ENCODE measurements at places on chromosomes 12 and 14. TPM values are rescaled to one million over a fixed set of nuclear protein-coding genes. Genes with fewer than 3 reads are reported as not detected.

DNA sequence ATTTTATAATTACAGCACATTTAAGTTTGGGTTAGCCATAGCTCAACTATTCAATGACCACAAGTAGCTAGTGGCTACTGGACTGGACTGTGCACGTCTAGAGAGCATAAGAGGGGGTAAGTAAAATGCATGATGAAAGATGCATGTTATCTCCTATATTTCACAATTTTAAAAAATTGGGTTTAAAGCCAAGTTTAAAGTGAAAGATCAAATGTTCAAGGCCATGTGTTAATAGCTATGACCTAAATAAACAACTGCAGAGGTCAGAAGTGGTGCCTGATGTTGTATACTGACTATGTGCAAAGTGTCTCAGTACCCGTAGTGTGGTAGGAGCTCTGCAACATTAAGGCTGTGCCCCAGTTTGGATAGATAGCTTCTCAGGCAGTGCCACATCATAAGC is 48.2 kb downstream of the BMP4 start:
- DNase-seq, result no peak

- no peak for DNase-seq
These were observed 133.8 kb downstream of the SLC2A13 start for GRCh38 chr12:39972119-39972518.

GRCh38 chr12:90622431-90622830 is 332.5 kb downstream of the CCER1 start:
- DNase-seq, result no peak

DNA sequence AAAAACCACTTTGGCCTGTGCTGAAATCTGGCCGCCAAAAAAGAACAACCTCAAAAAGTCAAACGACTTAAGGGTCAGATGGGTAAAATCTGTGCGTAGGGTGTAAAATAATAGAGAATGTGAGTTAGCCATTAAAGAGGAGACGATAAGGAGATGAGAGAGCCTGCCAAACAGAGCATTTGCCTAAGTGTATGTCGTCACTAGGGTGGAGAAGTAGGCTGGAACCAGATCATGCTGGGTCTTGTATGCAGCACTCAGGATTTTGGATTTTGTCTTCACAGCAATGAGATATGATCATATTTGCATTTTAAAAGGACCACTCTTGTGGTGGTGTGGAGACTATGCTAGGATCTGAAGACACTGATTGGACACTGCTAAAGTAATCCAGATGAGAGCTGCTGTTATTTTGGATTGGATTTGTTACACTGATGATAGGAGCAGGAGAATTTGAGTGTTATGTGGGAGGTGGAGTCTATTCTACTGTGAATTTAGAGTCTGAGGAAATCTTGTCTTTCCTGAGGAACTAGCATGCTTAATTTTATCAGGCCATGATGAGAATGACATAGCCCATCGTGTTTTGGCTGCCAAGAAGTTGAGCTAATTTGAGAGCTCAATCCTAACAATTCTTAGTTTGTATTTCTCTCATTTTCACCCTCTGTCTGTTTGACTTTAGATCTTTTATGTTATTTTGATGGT is 24.8 kb upstream of the DBX2 start:
- no peak for DNase-seq

GRCh38 chr12:1104088-1104800 is 113.2 kb downstream of the ERC1 start:
- no peak for DNase-seq

- DNase-seq, result no peak
These were observed 157.7 kb downstream of the TTC7B start for GRCh38 chr14:90658541-90658967.

DNA sequence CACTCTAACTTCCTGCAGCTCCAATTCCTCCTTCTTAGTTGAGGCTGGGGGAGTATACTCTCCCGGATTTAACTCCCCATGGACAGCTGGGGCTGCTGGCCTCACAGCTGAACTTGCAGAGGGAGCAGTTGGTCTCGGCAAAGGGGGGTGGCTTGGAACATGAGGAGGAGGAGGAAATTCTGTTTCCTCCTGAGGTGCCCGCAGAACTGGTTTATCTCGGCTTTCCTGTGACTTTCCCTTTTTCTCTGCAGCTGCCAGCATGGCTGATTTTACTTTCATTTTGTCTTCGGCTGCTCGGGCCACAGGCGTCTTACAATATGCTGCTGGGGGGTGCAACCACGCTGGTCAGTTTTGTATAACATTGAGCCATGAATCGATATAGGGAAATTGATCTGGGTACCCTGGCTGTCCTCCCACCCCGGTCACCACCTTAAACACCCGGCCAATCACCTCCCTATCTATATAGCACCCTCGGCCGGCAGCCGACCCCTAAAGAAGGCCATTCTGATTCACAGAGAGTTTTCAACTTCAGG is 1317.6 kb downstream of the TMEM121 start:
- DNase-seq, result peak; percentile 29

DNA sequence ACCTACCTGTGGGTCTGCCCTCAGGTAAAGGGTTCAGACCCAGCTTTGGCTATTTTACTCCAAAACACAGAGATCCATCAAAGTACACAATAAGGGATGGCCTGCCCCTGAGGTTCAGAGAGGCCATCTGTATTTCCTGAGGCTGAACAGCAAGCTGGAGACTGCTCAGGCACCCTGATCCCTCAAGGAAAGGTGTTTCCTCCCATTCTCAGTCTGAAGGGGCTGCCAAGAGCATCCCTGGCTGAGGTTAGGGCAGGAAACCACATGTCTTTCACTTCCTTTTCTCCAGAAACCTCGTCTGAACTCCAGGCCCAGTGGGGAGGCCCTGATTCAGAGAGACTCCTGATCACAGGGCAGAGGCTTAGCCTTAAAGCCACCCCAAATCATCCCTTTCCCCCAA is 1.5 kb downstream of the RILPL1 start:
- no peak for DNase-seq

GRCh38 chr14:56730538-56731145 is 79.6 kb downstream of the OTX2 start:
- no peak for DNase-seq

DTX1 gene
- polyA plus RNA-seq, result 4.1 TPM

TMPRSS12 gene
- polyA plus RNA-seq, result not detected

STK38L gene
- polyA plus RNA-seq, result 13.3 TPM

PCED1B gene
- polyA plus RNA-seq, result 74.6 TPM

Measured in CD4-positive, alpha-beta memory T cell (primary cell).